ENCODE measurements at places on chromosomes 12 and 14.

DNA sequence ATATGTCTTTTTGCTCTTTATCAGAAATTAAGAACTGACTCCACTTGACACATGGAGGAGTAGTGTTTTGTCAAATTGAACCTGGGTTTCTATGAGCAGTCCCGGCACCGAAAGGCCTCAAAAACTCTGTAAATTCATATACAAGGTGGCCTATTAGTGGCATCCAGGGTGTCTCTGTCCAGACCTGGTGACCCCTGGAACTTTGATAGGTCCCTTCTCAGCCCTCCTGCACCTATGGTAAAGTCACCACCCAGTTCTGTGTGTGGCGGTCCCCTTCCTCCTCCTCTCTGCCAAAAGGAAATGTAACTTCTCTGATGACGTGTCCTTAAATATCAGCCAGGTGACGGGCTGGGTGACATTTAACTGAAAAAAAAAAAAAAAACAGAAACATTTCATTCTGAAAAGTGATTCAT lies 204.0 kb upstream of the FOXN3 start:
- DNase-seq: no peak

- DNase-seq: no peak
Measured at GRCh38 chr14:68566075-68566474, 226.8 kb downstream of the ZFP36L1 start.

DNA sequence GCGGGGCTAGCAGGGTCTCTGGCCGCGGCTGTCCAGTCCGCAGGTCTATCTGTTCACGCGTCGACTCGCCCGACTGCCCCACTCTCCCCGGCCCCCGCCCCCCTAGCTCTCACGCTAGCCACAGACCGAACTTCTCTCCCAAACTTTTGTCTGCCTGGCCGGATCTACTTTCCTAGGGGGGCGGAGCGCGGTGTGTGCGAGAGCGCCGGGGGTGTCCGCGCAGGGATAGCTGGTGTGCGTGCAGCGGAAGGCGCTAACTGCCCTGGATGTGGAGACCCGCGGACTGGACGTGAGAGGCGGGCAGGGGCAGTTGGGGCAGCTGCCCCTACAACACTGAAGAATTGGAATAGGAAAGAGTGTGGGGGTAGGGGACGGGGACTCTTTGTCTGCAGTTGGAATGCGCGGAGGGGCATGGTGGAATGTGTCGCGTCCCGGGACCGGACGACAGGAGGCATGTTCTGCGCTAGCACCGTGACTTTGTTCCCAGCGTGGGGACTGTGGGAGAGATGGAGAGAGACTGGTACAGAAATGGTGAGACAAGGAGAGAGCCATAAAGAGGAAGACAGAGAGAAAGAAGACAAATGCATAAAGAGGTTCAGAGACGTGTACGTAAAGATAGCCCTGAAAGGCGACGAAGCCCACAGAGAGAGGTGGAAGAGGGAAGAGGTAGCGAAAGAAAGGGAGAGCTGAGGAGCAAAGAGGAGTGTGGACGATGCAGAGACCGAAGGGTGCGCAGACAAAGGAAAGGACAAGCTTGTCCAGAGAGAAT lies at the start of gene AJUBA:
AJUBA (minus strand) TSS at position 75 of the 769 bp plus-strand sequence. CDS start 285 bp downstream, outside the sequence.
- peak; percentile 86 for DNase-seq

DNA sequence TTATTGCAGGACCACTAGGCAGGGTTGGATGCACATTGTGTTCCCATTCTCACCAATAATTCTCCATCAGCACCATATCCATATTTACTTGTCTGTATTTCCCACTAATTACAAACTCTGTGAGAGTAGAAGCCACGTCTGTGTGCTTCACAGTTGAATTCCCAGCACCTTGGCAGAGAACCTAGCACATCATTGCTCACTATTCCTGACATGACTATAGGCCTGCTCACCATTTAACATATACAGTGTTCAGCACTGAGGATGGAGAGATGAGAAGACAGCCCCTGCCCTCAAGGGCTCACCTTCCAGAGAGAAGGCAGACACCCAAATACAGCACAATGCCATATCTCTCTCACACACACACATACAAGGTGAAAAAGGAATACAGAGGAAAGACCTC lies 5.0 kb downstream of the DAD1 start:
- DNase-seq: no peak

- DNase-seq: no peak
Measured at GRCh38 chr14:91796617-91797347, 64.9 kb upstream of the CATSPERB start.

DNA sequence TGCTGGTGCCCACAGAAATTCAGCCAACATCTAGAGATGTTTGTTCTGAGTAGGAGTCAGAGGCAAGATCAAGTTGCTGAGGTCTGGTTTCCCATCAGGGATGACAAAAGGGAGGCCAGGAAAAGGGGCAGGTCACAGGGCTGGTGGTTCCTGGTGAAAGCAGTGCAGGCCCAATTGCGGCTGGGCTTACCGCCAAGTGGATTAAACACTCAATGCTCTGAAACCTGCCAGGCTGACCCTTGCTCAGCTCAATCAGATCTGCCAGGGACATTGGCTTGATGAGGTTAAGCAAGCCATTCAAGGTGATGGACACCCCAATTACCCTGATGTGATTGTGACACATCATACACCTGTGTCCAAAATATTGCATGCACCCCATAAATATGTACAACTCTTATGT lies 5.5 kb upstream of the OAS1 start:
- no peak for DNase-seq

DNA sequence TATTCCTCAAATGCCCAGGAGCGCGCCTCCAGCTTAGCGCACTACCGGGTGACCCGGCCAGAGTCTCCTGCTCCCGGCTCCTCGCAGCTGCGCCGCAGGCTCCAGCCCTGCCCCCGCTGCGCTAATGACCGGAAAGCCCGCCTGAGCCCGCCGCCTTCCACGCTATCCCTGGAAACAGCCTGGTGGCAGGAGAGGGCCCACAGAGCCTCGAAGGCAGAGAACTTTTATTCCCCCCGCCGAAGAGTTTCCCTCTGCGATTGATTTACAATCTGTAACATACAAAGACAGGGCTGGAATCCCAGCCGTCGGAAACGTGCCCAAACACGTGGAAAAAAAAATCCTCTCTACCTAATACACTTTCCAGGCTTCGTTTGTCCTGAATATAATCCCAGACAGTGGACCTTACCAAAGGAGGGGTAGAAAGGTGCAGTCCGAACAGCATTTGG lies 1.5 kb downstream of the COL2A1 start:
- peak; percentile 55 for DNase-seq

DNA sequence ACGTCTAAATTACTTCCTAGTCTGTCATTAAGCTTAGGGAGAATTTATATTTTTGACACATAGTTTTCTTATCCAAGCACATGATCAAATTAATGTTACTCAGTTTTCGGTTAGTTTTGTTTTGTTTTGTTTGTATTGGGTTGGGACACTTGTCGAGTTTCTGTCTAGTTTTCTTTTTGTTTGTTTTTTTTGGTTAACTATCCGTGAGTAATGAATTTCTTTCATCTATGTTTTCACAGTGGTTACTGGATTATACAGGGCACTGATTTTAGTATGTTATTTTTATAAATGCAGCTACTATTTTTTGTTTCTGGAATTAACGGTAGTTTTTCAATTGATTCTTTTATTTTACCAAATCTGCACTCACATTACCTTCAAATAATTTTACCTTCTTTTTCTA lies 2.7 kb downstream of the KLRF1 start:
- DNase-seq: no peak

- no peak for DNase-seq
Measured at GRCh38 chr12:78293059-78293686, 462.5 kb downstream of the NAV3 start.

- no peak for DNase-seq
Measured at GRCh38 chr12:4267704-4268328, 5.7 kb upstream of the CCND2 start.

DNA sequence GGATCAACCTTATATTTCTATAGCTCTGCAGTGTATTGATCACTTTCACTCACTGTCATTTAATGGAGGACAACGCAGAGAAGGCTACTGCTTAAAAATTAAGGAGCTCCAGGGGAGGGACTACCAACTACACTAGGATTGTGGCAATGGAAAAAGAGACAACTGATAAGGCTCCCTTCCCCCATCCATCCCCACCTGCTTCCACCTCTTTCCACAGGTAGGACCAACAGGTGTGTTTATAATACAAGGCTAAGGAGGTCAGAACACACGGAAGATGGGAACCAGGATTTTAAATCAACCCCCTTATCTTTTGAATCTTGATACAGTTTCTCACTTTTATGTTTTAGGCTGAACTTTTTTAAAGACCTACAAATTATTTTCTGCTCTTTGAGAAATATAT lies 90.8 kb downstream of the STAB2 start:
- no peak for DNase-seq

GRCh38 chr14:36383767-36384431 lies 63.5 kb upstream of the MBIP start:
- peak; percentile 77 for DNase-seq

GRCh38 chr12:5456906-5457305 lies 25.0 kb downstream of the NTF3 start:
- no peak for DNase-seq

DNA sequence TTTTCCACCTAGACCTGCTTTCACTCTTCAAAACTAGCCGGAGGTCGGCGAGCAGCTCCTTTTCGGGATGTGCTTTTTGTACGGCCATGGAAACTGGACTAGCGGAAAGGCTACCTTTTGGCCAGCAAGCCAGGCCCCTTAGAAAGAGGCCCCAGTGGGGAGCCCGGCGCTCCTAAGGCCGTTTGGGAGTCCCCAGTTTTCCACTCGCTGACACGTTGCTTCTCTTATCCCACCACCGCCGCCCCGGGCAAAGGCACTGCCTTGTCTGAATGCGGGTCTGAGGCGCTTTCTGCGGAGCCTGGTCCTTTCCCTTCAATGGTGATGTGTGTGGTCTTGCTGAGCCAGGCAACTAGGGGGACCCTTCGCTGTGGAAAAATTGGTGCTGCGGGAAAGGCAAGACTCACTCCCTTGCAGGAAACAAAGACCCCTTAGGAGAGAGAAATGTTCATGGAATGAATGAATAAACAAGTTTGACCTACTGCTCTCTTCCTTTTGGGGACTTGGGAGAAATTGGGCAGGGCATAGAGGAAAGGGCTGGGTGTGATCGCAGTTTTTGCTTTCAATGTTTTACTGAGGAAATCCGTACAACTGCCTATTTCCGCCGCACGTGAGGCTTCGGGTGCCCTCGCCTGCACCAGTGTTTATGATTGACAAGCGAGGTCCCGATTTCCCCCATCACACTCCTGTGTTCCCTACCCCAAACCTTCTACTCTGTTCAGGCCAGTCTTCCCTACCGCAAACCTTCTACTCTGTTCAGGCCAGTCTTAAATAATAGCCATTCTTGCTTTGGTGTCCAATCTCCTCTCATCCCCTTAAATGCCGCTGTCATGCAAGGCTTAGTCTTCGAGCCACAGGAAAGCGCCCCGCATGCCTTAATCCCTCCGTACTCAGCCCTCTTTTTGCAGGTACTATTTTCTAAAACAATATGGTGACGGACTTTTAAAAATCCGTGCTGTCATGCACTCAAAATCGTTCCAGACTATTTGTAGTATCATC lies 1.0 kb upstream of the SLC38A2 start:
- peak; percentile 79 for DNase-seq

- no peak for DNase-seq
Measured at GRCh38 chr14:57487771-57488170, 5.9 kb downstream of the CCDC198 start.

DNA sequence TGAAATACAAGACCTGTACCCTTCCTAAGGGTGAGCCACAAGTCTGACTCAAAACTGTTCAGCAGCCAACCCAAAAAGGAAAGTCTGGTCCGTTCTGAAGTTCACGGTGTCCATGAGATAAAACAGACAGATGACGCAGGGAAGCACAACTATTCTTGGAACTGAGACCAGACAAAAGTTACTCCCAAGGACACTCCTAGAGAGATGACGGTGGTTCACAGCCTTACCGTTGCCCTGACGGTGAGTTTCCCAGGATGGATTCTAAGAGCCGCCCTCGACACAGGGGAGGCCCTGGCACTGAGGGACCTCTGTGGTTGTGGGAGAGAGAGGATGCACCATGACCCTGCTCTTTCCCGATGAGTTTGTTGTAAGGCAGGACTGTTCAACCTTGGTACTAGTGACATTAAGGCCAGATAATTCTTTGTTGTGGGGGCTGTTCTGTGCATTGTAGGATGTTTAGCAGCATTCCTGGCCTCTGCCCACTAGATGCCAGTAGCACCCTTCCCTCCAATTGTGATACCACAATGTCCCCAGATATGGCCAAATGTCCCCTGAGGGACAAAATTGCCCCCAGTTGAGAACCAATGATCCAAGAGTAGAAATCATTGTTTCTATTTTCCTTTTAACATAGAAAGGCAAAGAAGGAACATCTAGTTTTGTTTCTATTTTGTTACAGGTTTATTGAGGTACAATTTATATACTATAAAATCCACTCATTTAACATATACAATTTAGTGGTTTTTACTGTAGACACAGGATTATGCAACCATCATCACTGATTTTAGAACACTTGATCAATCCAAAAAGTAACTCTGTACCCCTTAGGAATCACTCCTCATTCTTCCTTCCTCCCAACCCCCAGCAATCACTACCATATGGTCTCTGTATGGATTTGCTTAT lies 23.0 kb downstream of the OR10P1 start:
- DNase-seq: no peak

- DNase-seq: peak; percentile 57
Measured at GRCh38 chr14:58200480-58200841, 512 bp downstream of the ACTR10 start.

DNA sequence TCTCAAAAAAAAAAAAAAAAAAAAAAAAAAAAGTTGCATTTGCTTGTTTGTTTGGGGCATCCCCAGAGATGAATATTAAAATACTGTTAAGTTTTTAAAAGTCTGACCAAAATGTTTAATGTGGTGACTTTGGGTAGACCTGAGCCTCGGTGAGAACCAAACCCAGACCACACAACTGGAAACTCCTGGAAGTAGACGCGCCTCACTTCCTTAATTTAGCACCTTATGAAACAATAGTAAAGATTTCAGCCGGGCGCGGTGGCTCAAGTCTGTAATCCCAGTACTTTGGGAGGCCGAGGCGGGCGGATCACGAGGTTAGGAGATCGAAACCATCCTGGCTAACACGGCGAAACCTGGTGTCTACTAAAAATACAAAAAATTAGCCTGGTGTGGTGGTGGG lies 9.3 kb downstream of the NFKBIA start:
- DNase-seq: no peak

DNA sequence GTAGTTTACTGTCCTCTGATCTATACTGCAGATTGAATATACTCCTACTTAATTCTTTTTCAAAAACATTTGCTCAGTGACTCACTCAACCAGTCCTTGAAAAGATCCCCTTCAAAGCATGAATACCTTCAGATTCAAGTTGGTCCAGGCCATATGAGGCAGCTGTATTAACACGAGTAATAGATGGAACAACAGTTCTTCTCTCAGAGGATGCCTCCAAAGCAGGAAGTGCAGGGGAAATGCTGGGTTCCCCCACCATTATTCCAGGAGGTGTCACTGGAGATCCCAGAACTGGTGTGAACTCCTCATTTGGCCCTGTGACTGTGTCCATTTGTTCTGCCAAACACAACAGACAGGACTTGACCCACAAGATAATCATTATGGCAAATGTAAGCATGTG lies 20.6 kb downstream of the ARMH4 start:
- DNase-seq: no peak

- DNase-seq: no peak
Measured at GRCh38 chr14:37559386-37559785, 35.7 kb downstream of the FOXA1 start.

GRCh38 chr14:58677001-58677400 lies 39.2 kb downstream of the DACT1 start:
- DNase-seq: no peak

Measured in DMS79 treated with DMSO at 0.1 percent for 48 hours (cell line).